ENCODE measurements at places on chromosomes 7 and 10. TPM values are rescaled to one million over a fixed set of nuclear protein-coding genes. Genes with fewer than 3 reads are reported as not detected.
A peak's percentile ranks its signal among the peaks of the same experiment; 100 is the strongest.

Gene OR2A7
- total RNA-seq = 1.1 TPM

Gene TAS2R38
- not detected for total RNA-seq

Gene SLC26A5
- not detected for total RNA-seq

Gene NMT2
- total RNA-seq = 15.0 TPM

GRCh38 chr7:106095634-106096033 lies 16.5 kb downstream of the SYPL1 start:
- no peak for DNase-seq

DNA sequence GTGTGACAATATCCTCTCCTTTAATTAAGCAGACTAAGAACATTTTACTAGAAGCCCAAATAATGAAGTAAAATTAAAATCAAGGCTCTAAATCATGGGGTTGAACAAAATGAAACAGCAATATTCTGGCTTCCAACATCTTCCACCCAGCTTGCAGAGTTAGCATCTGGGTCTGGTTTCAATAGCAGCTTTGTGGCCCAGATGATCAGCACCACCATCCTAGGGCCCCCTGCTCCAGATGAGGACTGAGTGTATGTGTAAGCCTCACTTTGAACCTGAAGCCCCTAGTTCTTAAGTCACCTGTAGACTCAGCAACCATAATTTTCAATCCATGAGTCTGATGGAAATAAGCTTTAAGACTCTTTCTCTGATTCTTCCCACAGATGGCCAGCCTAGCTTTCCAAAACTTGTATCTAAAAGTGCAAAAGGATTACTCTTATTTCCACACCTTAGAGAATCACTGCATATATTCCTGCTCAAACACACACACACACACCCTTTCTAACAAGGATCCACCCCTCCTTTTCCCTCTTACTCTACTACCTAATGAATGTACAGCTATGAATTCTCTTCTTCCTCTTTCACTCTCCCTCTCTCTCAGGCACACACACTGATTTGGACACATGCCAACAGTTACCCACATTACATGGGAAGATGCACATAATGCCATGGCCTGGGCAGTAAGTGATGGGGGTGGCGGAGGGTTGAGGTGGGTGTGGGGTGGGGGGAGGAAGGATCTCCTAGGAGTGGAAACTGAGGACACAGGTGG lies 3.5 kb downstream of the DENND11 start:
- DNase-seq = no peak

GRCh38 chr7:43362652-43363034 lies 220.3 kb upstream of the STK17A start:
- DNase-seq = no peak

DNA sequence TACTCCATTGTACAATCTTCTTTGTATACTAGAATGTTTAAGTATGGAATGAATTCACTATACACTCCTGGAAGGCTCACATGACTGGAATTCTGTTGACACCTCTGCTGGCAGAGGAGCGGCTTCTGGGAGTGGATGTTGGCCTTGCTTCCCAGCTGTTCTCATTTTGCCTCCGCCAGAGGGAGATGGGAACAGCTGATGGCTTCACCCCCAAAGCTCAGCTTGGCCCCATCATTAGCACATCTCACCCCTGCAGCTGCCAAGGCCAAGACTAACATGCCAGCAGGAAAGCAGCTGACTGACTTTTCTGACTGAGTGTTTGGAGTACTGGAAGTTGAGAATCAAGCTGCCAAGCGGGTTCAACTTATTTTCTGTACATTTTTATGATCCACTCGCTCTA lies 15.1 kb downstream of the ADAM12 start:
- no peak for DNase-seq

DNA sequence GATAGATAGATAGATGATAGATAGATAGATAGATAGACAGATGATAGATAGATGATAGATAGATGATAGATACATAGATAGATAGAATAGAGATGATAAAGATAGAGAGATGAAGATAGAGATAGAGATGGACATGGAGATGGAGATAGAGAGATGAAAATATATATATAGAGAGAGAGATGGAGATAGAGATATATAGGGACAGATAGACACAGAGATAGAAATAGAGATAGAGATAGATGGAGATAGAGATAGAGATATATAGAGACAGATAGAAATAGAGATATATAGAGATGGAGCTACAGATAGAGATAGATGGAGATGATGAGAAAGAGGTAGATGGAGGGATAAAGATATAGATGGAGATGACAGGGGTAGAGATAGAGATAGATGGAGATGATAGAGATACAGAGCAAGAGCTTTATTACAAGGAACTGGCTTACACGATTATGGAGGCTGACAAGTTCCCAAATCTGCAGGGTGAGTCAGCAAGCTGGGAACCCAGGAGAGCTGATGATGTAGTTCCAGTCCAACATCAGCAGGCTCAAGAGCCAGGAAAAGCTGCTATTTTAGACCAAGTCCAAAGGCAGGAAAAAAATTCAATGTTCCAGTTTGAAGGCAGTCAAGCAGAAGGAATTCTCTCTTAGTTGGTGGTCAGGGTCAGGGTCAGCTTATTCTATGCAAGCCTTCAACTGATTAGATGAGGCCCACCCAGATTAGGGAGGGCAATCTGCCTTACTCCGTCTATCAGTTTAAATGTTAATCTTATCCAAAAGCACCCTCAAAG lies 37.1 kb downstream of the CAV1 start:
- DNase-seq = no peak

DNA sequence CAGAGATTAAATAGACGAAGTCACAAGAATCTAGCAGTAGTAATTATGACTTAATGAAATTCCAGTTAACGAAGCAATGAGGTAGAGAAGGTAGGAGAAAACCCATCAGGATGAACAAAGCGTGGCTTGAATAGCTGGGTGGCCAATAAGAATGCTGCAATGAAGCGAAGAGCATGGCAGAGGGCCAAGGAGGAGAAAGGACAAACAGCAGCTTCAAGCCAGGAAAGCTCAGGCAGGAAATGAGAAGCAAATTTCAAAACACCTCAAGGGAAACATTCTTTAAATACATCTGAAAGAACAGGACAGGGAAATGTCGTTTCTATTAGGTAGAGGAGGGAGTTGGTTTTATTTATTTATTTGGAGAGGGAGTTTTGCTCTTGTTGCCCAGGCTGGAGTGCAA lies 122.5 kb downstream of the KIAA1217 start:
- DNase-seq = peak; percentile 10

GRCh38 chr7:31096877-31097258 lies 44.8 kb downstream of the ADCYAP1R1 start:
- DNase-seq = peak; percentile 56

- DNase-seq = no peak
Observed at GRCh38 chr10:24442234-24442633, 233.3 kb downstream of the KIAA1217 start.

Data from osteocyte (in vitro differentiated cells).